CD4-positive, alpha-beta T cell treated with Interleukin-17A for 4 hours (primary cell): ENCODE measurements at places on chromosomes 6 and 20.
A peak's percentile ranks its signal among the peaks of the same experiment; 100 is the strongest.

DNA sequence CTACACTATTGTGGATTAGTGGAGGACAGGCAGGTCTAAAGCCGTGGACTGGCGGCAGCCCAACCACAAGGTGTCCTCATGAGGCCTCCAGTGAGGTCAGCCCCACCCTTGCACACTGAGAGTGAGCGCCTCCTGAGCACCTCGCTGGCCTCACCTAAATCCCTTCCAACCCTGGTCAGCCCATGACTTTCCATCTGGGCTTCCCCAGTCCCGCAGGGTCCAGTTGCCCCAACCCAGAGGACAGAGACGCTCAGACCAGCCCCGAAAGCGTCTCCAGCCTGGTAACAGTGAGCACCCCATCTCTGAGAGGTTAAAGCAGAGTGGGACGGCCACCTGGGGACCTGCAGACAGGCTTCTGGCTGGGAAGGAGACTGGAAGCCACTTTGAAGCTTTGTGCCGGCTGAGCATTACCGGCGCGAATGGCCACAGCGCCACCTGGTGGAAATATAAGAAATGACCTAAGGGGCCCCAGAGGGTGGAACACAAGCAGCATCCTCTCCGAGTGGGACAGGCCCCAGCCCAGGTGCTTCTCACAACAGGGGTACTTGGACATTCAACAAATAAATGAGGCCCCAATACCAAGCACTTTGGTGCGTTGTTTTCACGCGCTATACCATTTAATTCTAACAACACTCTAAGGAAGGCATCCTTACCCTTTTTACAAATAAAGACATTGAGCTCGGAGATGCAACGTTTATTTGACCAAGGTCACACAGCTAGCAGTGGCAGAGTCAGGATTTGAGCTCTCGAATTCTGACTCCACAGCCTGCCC, 65.7 kb upstream of the TOP1 start:
- peak; percentile 77 for DNase-seq

DNA sequence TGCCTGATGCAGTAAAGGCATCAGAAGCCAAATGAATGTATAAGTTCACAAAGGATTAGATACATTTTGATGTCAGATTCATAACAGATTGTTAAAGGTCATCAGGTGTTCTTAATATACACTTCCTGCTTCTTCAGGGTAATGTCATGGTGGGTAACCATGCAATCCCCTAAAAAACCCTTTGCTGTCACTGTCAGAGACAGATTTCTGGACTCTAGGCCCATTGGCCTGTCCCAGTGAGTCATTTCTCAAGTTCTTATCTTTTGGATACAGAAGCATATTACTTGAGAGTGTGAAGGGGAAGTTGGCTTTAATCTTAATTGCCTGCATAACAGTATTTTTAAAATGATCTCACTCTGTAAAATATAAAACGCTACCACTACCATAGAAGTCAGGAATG, 895.6 kb upstream of the MAP3K7 start:
- no peak for DNase-seq

DNA sequence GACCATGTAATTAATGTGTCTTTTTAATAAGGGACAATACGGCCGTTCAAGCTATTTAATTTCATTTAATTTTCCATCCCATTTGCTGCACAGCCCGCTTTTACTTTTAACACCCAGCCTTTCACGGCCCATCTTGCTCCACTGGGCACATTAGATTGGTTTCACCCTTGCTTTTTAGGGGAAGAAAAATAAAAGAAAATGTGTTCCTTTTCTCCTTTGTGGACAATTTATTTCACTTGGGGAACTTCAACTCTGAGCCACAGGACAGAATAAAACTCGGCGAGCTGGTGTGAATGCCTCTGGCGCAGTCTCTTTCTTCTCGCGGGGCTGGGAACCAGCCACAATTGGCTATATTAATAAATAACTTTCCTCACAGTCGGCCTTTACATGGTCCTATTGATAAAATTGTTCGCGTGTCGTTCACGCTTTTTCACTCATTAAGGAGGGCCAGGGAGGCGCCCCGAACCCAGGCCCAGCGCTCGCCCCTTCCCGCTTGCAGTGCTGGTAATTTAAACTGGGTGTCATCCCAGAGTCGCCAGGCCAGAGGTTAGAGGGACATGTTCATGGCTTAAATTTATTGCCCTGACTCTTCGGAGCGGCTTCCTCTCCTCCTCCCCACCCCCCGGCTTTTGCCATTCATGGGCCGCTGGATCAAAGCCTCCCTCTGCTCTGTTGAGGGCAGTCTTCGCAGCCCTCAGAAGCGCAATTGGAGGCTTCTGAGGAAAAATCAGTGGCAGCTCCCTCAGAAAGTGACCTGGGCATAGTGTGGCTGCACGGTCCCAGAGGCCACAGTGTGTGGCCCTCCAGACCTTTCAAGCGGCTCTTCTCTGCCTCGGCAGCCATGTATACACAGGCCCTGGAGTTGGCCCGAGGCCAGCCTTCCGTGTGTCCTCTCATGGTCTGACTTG, 2.2 kb upstream of the PRDM13 start:
- peak; percentile 9 for DNase-seq

DNA sequence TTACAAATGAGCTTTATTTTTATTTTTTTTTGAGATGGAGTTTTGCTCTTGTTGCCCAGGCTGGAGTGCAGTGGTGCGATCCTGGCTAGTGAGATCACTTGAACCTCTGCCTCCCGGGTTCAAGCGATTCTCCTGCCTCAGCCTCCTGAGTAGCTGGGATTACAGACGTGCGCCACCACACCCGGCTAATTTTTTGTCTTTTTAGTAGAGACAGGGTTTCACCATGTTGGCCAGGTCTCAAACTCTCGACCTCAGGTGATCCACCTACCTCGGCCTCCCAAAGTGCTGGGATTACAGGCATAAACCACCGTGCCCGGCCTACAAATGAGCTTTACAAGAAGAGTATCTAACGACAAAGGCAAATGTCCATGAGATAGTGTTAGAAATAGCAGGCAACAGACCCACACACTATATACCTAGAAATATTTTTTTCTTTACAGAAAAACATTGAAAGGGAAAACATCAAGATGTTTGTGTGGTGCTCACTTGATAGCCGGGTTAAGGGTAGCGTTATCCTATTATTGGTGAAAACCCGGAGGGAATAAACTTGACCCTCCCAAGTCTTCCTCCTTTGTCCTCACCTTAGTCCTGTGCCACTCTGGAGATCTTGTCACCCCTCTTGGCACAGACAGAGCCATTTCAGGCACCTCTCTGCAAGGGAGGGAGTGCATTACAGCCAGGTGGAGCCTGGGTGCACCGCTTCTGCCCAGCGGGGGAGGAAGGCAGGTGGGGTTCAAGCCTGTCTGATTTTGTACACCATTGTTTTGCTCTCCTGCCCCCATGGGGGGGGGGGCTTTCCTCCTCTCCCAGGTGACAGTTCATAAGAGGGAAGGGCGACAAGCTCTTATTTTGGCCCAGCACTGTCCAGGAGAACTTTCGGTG, 21.0 kb upstream of the AVP start:
- DNase-seq: no peak

DNA sequence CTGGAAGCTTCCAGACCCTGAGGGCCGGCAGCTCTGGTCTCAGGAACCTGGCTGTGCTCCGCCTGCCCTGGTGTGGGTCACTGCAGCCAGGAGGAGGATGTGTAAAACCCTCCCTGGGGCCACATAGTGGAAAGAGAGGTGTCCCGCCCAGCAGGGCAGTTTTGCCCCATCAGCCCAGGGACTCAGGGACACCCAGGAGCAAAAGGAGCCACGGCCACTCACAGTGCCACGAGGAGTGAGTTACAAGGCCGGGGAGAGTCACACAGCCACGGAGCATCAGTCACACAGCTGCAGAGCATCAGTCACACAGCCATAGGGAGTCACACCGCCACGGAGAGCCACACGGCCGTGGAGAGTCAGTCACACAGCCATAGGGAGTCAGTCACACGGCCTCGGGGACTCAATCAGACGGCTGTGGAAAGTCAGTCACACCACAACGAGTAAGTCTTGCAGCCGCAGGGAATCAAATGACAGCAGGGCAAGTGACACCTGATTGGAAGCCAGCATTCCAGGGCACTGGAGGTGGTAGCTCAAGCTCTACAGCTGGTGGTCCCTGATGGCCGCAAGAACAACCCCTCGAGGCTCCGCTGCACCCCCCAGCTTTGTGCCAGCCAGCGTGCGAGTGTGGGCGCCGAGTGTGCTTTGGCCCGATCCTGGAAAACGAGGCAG, 60.9 kb downstream of the DLL1 start:
- no peak for DNase-seq

DNA sequence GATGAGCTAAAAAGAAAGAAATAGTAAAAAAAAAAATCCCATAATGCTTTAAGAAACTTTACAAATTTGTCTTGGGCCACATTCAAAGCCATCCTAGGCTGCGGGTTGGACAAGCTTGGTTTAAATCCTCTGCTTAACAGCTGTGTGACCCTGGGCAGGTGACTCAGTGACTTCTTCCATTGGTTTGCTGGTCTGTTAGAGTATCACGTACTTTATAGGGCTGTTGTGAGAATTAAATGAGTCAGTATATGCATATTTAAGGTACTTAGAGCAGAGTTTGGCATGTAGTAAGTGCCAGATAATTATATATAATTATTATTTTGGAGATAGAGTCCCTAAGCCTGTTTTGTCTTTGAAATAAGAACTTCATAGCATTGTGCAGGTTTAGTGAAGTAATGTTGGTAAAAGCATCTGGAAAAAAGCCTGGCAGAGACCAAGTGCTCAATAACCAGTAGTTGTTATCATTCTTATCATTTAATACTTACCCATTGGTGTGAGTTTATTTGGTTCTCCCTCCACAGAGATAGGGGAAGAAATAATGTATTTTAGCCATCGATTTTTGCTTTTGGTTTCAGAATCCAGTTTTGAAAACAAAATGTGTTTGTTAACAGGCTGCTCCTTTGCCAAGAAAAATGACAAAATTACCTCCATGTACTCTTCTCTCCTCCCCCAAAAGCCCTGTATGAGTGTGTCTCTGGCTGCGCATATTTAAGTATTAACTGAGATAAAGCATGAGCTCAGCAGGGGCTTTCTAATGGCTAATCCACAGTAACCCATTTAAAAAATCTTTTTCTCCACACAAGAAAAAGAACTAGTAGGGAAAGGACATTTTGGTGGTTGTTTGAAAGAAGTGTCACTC, 67.2 kb downstream of the FOXO3 start:
- DNase-seq: no peak

- no peak for DNase-seq
These were observed 14.1 kb downstream of the OSBPL2 start for GRCh38 chr20:62252342-62252966.

GRCh38 chr6:144338951-144339700, 54.0 kb downstream of the UTRN start:
- no peak for DNase-seq

- DNase-seq: no peak
These were observed 3.0 kb downstream of the RGS19 start for GRCh38 chr20:64076061-64076997.

DNA sequence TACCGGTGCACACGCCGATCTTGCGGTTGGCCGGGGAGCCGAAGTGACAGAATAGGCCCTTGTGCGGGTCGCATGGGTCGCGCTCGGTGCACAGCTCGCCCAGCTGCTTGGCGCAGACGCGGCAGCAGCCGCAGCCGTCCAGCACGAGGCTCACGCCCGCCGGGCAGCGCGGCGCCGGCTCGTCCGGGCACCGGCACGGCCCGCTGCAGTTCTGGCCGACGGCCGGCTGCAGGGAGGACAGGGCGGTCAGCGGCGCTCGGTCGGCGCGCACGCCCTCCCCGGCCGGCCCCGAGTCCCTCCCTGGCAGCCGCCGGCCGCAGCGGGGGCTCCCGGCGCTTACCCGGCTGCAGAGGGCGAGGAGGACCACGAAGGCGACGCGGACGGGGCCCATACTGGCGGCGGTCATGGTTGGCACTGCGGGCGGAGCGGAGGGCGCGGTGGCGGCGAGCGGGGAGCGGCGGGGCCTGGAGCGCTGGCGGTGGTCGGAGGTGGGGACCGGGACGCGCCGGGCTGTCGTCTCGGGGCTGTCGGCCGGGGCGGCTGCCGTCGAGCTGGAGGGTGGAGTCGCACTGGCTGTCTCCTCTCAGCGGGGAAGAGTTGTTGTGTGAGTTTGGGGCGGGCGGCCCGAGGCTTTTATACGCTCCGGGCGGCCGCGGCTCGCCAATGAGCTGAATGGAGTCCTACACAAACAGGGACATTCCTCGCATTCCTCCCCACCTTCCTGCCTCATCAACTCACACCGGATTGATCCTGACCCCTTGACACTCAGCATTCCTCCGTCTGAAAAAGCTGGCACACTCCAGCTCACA, at the start of gene CCN2:
CCN2 (minus strand) TSS at position 606 of the 809 bp plus-strand sequence; CDS start at position 406, 200 bp downstream.
- DNase-seq: no peak

GRCh38 chr6:109252261-109253041, 129.8 kb downstream of the CD164 start:
- no peak for DNase-seq

- peak; percentile 64 for DNase-seq
These were observed 76.2 kb downstream of the ATXN1 start for GRCh38 chr6:16684896-16685554.

DNA sequence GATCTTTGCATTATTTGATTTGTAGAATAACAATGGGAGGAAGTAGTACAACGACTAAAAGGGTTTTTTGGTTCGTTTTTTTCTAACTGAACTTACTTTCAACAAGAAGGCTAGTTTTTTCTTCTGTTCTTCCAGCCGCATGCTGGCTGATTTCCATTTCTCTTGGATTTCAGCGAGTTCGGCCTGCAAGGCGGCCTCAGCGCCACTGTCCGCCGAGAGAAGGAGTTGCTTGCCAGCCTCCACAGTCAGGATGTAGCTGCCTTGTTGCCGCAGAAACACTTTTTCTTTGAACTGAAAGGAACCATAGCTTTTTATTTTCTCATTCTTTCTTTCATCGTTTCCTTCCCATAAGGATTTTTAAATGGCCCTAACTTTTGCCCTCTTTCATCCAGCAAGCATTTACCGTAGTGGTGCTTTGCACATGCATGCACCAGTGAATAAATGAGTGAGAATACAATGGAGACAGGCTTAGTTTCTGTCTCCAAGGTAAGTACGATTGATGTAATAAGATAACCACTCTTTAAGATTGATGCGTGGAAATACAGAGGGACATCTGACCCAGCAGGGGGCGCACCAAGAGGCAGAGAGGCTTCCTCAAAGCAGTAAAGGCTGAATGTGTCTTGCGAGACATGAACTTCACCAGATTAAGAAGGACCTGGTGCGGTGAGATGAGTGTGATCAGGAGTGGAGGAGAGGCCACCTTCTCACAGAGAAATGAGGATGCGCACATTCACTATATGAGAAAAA, 398.8 kb downstream of the ESR1 start:
- peak; percentile 71 for DNase-seq

- DNase-seq: no peak
These were observed 124.1 kb downstream of the PREX1 start for GRCh38 chr20:48703511-48704219.
